RWPE2 (cell line): ENCODE measurements at places on chromosomes 12 and 14.

GRCh38 chr14:24108336-24108874, 6.2 kb upstream of the DCAF11 start:
- no peak for DNase-seq

GRCh38 chr12:11085419-11085818, 6.7 kb downstream of the TAS2R43 start:
- DNase-seq, result no peak

DNA sequence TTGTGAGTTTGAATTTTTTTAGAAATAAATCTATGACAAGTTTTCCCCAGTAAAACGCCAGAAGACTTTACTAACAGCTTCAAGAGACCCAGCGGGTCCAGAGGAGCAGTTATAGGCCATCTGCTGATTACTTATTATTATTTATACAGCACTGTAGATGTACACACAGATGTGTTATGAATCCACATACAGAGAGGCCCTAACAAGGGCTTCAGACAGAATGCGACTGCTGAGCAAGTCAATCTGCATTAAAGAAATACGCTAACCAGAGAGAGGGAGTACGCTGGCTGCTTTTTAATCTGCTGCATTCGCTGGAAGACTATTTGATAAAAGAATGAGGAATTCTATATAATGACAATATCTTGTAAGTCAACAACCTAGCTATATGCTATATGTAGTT, 32.5 kb downstream of the ATF7 start:
- DNase-seq, result no peak

- no peak for DNase-seq
Observed at GRCh38 chr12:73159954-73160353, 887.8 kb downstream of the TRHDE start.

DNA sequence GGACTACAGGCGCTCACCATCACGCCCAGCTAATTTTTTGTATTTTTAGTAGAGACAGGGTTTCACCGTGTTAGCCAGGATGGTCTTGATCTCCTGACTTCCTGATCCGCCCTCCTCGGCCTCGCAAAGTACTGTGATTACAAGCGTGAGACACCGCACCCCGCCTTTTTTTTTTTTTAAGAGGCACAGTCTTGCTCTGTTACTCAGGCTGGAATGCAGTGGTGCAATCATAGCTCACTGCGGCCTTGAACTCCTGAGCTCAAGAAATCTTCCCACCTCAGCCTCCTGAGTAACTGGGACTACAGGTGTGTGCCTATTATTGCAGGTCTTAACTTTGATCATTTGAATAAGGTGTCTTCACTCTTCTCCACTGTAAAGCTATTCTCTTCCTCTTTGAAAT, 5.3 kb upstream of the GLTP start:
- DNase-seq, result no peak

DNA sequence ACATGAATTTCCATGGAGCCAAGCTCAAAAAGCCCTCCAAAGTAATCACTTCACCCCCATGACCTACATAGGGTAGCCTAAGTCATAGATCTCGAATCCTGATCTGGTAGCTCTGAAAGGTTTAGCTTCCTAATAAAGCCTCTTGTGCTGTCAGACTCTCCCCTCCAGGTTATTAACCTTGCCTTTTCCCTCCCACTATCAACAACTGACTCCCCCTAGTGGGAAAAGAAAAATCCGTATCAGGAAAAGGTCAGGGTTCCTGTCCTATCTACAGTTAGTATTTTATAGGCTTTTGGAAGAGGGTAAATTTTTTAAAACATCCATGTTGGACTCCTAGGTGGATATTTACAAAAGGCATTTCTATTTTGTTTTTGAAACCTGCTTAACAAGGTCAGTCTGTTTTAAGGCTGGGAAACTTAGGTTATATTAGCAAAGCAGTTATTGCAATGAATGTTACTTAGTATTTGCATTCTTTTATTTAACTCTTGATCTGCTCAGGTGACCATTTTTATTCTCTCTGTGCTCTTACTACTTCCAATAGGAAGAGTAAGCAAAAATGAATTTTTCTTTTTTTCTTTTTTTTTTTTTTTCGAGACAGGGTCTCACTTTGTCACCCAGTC, 8.0 kb downstream of the YY1 start:
- no peak for DNase-seq

GRCh38 chr12:56678852-56679251, 9.2 kb downstream of the PTGES3 start:
- no peak for DNase-seq

DNA sequence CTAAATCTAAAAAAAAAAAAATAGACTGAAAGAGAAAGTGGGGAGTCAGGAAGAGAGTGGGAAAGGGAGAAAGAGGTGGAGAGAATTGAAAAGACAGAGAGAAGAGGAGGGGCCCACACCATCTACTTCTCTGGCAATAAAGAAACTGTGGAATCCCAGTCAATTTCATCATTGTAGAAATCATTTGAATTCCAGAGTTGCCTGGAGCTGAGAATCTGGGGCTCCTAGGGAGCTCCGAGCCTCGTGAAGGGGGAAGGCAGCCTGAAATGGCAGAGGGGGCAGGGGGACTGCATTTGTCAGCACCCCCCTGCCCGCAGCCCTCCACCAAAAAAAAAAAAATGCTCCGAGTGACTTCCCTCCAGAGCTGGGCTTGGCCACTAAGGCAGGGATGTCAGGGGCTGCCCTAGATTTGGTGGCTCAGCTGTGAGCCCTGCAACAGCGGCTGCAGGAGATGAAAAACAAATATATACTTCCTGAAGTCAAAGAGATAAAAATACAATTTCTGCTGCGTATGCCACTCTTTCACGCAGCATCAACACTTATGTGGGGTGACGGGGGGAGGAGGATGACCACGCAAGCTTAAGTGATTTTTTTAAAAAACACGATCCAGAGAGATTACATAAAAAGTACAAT, 80.5 kb downstream of the BCL11B start:
- no peak for DNase-seq

- DNase-seq, result no peak
Observed at GRCh38 chr14:34364201-34364600, 97.8 kb downstream of the SPTSSA start.

GRCh38 chr12:77349689-77350370, 284.5 kb upstream of the E2F7 start:
- no peak for DNase-seq

DNA sequence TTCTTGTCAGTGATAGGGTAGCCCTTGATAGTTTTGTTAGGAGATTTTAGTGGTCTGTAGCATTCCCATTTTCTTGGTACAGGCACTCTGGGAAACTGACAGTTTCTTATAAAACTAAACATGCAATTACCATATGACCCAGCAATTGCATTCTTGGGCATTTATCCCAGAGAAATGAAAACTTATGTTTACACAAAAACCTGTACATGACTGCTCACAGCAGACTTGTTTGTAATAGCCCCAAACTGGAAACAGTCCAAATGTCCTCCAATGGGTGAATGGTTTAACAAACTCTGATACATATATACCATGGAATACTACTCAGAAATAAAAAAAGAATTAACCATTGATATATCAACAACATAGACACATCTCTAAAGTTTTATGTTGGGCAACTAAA, 75.5 kb downstream of the BORCS5 start:
- no peak for DNase-seq

GRCh38 chr14:68247676-68248268, 428.2 kb downstream of the RAD51B start:
- DNase-seq, result no peak

GRCh38 chr12:128155571-128155970, 111.4 kb upstream of the TMEM132C start:
- DNase-seq, result no peak

DNA sequence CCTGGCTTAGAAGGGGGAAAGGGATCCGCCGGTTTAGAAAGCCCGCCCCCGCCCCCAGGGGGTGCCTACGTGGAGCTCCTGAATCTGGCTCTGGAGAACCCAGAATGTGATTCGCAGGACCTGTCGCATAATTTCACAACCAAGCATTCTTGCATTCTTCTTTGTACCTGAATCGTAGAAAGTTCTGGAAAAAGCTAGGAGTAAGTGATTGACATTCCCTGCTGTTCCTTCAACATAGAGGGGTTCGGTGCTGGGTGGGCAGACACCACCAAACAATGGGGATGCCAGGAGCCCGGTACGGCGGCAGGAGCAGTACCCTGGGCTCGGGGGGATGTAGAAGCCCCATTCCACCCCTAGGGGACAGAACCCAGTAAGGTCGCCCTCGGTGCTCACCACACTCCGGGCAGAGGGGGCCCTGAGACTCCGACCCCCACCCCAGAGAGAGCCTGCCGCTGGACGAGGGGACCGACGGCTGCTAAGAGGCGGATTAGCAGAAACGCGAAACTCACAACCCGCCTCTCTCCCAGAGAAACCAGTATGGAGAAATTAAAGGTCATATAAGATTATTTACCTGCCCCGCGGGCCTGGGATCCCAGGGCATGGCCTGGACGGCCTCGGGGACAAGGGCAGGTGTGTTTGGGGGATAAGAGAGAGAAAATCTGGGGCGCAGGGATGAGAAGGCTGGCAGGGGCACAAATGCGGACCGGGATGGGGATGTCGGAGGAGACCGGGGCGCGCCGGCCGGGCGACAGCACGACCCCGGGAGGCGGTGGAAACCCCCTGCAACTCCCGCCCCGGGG, 520 bp downstream of the CSRP2 start:
- DNase-seq, result no peak

GRCh38 chr12:116184763-116185162, 92.7 kb downstream of the MED13L start:
- DNase-seq, result no peak
